HepG2 (cell line): ENCODE measurements at places on chromosomes 4 and X.

DNA sequence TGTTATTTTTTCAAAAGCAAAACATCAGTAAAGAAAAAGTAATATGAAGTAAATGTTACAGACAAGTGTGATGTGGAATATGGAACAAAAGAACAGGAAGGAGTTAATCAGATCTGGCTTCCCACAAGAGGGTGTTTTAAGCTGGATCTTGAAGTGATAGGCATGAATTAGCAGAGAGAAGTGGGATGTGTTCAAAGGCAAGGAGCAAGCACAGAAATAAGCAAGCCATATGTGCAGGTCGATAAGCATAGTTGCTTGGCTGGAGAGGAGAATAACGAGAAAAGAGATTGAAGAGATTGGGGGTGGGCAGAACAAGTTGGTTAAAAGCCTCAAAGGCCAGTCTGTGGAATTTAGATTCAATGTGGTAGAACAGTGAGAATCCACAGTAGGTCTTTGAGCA is 60.9 kb upstream of the PRPS1 start:
- no peak for DNase-seq

DNA sequence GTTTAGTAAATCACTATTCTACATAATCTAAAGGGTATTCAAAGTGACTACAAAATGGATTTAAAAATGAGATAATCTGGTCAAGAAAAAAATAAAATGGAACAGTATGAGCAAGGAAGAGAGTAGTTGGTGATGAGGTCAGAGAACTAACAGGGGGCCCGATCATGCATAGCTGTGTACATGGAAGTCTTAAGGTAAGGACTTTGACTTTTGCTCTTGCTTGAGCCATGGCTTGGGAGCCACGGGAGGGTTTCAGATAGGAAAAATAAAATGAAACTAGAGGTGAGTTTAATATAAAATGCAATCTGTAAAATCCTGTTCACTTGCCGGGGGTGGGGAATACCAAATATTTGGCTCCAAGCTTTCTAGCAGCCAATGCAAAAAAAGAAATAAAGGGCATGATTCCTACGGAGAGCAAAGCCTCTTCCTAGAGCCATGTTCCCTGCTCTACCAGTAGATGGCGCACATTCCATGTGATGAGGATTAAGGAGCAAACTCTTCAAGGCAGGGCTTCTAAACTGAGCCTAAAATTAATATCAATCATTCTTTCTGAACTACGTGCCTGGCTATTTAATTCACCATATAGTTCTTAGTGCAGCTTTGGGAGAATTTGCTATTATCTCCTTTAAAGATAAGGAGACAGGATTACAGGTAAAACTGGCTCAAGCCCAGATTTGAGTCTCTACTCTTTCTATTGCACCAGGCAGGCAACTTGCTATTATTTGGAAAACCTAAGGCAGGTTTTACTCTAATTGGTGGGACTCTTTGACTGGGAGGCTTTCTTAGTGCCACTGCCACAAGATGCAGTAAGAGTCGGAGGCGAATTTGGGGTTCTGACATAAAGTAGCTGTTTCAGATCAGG is 6.8 kb upstream of the CLCN5 start:
- peak; percentile 33 for DNase-seq

- no peak for DNase-seq
Observed at GRCh38 chrX:39773150-39773549, 324.6 kb downstream of the BCOR start.

DNA sequence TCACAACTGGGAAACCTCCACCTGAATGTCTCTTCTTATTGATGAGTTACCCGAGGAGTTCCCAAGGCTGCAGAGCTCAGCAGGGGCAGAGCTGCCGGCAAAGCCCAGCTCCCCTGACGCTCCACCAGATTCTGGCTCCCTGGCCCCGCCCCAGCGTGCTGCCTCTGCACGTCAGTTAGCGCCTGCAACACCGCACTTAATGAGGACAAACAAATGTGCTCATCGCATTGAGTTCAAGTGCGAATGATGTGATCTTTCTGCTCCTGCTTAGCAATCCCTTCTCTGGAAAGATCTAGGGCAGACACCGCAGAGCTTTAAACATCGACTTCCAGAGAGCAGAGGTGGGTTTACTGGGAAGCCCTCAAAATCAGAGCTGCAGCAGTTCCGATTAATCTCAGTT is 55.5 kb upstream of the FBXW7 start:
- no peak for DNase-seq

DNA sequence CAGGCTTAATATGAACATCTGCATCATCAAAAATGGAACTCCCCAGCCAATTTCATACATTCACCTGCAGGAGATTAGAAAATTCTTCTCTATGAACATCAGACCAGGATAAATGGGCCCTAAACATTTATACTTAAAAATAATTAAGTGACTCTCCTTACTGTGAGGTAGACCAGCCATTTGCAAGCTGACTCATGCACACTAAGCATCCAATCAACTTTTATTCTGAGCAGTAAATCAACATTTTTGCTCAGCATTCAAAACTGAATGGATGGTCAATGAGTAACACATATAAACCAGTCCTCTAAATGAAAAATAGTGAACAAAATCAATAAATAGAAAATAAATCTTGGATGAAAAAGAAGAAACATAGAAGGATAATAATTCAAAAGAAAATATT is 19.9 kb upstream of the PCDH10 start:
- no peak for DNase-seq

DNA sequence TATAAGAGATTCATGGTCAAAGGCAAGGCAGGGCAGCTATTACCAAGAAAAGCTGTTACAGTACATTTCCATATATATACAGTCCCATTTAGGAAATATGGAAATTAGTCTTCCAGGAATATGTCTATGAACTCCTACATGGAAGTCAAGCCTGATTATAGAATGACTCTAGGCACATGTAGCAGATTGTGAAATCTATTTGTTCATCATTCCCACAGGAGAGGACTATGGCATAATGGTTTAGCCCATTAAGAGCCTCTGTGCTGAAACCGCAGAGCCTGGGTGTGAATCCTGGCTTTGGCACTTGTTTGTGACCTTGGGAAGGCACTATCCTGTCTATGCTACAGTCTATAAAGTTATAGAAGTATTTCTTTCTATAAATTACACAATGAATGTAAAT is 764.8 kb downstream of the RAPGEF2 start:
- DNase-seq = no peak

GRCh38 chrX:71953391-71953790 is 42.7 kb downstream of the NHSL2 start:
- DNase-seq = no peak

GRCh38 chr4:124032035-124032434 is 635.4 kb downstream of the SPRY1 start:
- DNase-seq = no peak

- peak; percentile 60 for DNase-seq
Observed at GRCh38 chrX:123833387-123833786, 26.5 kb upstream of the XIAP start.

GRCh38 chr4:142615324-142615665 is 230.8 kb downstream of the INPP4B start:
- no peak for DNase-seq

- no peak for DNase-seq
Observed at GRCh38 chr4:64465263-64465662, 56.0 kb upstream of the TECRL start.

GRCh38 chrX:134013092-134013497 is 27.7 kb upstream of the GPC3 start:
- no peak for DNase-seq

GRCh38 chrX:13721371-13721770 is 13.0 kb downstream of the TRAPPC2 start:
- DNase-seq = no peak

- no peak for DNase-seq
Observed at GRCh38 chr4:171239196-171239595, 574.0 kb upstream of the GALNTL6 start.

DNA sequence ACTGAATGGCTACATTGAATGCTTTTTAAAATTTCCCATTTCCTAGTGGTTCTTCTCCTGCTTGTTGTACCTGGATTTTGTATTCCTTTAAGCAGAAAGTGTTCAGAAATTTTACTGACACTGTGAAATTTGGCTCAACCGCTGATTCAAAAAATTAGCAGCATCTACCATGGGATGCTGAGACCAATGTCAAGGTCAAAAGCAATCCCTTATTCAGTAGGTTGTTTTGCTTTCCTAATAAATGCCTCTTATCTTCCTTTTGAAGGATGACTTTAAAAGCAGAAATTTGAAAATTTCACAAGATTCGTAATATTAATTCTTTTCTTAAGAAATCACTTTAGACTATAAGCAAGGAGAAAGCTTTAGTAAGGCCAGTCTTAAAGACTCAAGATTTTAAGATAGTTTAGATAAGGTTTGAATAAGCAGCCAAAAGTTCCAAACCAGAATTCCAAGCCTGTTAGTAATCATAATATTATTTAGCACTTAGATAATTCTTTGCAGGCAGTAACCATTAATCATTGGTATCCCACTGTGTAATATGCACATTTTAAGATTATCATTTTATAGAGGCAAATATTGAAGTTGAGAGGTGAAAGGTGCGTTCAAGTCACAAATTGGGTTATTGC is 508.8 kb downstream of the ANKRD50 start:
- no peak for DNase-seq

DNA sequence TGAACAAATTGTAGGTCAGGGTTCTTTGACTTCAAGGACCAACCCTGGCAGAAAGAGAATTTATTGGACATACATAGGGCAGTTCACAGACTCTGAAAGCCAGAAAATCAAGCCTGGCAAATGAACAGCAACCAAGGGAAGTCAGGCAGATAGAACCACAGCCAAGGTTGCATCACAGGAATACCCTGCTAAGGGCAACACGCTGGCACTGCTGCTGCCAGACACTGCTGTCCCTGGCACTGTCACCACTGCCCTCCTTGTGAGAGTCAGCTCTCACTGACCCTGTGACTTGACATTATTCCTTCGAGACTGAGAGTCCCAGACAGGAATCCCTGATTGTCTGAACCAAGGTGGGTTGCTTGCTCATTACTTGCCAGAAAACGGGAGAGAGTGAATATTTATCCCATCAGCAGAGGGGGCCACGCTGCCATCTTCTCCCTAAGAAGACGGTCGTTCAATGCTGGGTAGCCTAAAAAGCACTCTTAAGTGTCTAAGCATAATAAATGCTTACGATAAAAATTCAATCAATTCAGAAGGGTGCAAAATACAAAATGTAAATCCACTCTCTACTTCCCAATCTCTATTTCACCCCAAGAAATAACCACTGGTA is 23.2 kb upstream of the PTTG2 start:
- DNase-seq = no peak

DNA sequence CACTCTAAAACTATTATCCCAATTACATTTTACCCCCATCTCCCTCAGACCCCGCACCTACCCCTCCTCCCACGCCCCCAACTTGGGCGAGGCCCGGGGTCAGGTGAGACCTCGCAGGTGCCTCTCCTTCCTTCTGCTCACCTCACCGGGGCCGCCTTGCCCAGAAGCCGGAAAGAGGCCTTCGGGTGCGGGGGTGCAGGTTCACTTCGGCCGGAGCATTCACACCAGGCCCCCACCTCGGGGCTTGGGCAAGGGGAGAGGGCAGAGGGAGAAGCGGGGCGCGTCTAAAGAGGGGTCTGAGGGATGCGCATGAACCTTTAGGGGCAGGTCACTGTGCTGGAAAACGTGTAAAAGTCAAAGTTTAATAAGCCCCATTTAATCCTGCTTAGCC is 427 bp downstream of the ZNF182 start:
- DNase-seq = no peak

DNA sequence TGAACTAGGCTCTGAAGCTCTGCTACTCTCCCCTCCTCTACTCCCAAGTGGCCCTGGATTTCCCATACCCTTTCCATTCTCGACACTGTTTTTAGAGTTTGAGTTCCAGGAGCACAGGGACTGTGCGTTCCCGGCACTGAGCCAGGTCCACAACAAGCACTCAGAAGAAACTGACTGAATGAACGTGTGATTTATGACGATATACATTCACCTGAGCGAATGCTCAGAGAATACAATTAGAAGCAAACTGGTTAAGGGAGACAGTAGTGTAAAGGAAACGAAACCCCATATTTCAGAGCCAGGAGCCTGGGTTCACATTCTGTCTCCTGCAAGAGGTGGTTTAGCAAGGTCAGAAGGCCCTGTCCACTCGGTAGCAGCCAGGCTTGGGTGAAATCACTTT is 1.4 kb upstream of the KIAA0232 start:
- no peak for DNase-seq

- no peak for DNase-seq
Observed at GRCh38 chr4:109429545-109429944, 4.1 kb upstream of the SEC24B start.

DNA sequence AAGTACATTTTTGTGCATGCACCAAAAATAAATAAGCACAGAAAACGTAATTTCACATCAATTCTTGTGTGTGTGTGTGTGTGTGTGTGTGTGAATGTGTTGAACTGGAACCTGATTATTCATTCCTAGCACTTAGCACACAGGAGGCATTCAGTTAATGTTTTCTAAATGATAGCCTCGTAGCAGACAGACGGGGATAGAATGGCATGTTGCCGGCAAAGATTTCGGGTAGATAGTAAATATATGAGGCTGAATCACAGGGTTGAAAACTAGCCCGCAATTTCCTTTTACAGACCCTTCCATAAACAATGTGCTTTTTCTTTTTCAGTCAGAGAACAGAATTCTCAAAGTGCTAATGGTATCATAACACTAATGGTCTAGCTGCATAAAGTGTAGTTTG is 13.5 kb downstream of the MAOB start:
- no peak for DNase-seq

- DNase-seq = peak; percentile 59
Observed at GRCh38 chr4:102625232-102625930, 124.2 kb downstream of the NFKB1 start.

GRCh38 chr4:154421618-154422017 is 70.0 kb downstream of the DCHS2 start:
- no peak for DNase-seq

- no peak for DNase-seq
Observed at GRCh38 chr4:45064741-45065140, 338.4 kb upstream of the GNPDA2 start.

DNA sequence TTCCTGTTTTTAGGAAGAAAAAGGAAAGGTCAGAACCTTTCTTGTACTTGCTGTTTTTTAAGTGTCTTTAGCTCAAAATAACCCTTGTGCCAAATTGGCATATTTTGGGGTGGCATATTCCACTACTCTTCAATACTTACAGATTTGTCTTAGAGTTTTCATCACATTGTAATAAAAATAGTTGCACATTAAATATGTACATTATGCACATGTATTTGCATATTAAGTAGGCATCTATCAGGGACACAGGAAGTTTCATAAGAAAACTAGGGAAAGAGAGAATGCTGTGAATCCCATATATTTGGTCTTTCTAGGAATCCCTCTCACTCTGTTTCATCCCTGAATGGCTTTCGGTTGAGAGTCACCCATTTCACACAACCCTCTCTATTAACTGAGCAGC is 139.6 kb downstream of the LARP7 start:
- no peak for DNase-seq

DNA sequence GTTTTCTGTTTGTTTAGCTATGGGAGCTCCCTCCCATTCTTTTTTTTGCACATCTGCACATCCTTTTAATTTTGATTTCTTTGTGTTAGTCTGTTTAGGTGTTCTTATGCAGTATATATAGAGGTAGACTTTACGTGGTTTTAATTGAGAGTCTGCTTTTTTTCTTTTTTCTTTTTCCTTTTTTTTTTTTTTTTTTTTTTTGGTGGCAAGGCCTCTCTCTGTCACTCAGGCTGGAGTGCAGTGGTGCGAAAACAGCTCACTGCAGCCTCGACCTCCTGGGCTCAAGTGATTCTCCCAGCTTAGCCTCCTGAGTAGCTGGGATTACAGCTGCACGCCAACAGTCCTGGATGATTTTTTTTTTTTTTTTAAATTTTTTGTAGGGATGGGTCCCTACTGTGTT is 68.2 kb downstream of the FAM193A start:
- no peak for DNase-seq
